ENCODE measurements at places on chromosomes 4 and X.

DNA sequence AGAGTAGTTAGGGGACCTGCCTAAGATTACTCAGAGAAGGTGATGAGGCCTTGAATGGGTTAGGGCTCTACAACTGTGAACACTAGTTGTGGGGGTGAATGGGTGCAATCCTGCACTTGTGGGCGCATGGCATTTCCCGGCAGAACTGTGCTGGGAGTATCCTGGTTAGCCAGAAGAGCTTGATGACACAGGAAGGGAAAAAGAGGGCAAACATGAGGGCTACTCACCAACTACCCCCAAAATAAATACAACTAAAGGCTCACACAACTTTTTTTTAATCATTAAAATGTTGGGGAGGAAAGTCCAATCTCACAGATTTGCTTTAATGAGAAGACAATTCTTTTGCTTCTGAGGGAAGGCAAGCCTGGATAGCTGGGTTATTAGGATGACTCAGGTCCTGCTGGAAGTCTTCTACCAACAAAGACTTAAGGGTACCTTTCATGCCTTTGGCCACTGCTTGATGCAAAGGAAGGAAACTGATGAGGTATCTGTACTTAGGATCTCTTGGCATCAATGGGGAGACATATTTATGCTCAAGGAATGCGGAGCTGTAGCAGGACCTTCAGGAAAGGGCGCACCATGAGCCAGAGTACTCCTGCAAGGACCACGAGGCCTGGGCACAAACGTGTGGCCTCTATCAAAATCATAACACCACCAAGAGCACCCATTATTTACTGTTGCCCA lies 2.6 kb downstream of the PHKA2 start:
- DNase-seq, result no peak

GRCh38 chr4:168610911-168611530 lies 114.2 kb downstream of the PALLD start:
- DNase-seq, result no peak

DNA sequence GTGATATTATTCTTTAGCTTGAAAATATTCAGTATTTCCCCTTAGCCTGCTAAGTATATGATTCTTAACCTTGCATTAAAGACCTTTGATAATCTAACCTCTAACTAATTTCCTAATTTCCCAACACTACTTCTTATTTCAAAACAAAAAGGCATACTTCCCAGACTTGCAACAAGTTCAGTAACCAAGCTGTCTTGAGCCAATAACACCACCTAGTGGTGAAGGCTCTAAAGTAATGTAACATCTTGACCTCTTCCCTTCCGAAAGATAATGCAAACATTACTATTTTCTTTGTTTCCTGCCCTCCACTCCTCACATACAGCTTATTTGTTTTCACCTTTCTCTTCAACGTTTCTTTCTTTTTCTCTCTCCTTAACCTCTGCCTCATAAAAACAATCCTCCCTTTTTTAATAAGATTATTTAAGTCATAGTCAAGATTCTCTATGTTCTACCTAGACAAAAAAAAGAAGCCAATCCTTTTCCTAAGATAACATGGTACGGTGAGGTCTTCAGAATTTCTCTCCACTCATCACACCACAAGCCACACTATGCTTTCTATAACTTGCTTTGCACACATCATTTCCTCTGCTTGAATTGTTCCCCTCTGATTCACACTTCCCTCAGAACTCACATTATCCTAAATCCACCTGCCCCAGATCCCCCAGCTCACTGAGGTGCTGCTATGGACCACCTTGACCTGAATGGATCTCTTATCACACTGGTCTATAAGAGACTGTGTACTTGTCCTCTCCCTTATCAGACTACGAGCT lies 3.5 kb downstream of the FAT1 start:
- DNase-seq, result no peak

GRCh38 chr4:4227510-4228355 lies 1.0 kb upstream of the OTOP1 start:
- no peak for DNase-seq

DNA sequence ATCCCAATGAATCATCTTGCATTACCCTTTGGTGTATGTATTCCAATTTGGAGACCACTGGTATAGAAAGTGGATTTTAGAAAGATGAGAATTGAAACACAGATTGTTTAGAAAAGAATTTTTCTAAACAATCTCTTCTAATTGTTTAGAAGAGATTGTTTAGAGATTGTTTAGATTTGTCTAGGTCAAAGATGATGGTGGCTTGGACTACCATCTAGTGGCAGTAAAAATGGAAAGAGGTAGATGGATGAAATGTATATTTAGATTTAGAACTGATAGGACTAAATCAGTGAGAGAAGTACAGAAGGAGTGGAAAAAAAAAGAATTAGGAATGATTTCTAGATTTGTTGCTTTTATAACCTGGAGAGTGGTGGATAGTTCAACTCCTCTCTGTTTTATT lies 70.6 kb downstream of the ARSJ start:
- DNase-seq, result no peak

GRCh38 chr4:33961761-33962160 lies 2282.6 kb downstream of the ARAP2 start:
- DNase-seq, result no peak

GRCh38 chr4:59518005-59518823 lies 1681.9 kb upstream of the ADGRL3 start:
- DNase-seq, result no peak

- DNase-seq, result no peak
Measured at GRCh38 chr4:151865744-151866591, 105.2 kb upstream of the GATB start.

DNA sequence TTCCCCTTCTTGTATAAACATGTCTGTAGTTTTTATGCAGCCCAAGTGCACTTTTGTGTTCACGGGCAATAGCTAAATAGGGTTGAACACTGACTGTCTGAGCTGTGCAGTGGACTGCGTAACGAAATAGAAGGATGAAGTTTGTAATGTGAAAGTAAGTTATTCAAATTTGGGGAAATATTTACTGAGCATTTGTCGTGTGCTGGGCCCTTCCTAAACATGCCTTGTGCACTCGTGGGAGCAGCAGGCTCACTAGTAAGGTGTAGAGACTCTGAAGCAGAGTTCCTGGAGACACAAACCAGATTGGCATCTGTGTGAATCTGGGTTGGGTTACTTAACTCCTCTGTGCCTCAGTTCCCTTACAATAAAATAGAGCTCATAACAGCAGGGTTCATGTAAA lies 51.7 kb upstream of the C1QTNF7 start:
- no peak for DNase-seq

DNA sequence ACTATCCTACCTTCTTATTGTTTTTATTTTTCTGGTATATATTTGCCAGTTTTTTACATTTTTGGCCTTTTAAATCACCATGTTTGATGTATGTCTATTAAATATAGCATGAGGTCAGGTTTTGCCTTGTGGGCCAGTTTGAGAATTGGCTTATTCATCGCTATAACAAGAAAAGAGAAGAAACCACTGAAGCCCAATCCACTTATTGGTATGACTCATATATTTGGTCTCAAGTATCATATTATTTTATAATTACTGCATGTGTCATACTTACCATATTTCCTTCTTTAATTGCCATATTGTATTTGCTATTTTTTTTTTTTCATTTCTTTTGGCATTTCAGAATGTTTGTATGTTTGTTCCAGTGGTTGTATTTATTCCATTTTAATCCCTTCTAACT lies 99.3 kb downstream of the IRF2 start:
- DNase-seq, result no peak

DNA sequence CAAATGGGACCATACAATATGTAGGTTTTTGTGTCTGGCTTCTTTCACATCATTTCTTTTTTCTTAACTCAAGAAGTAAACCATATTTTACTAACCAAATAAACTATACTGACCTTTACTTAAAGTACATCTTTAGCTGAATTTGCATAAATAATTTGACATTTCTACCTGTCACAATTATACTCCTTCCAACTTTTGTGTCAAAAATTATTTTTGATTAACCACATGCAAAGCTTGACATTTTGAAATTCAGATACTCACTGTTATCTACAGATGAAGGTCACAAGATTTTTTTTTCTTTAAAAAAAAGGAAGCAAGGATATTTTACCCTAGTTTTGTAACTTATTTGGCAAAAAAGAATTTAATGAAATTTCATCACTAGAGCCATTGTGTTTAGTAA lies 12.0 kb upstream of the RAB9A start:
- no peak for DNase-seq

- DNase-seq, result no peak
Measured at GRCh38 chr4:24273136-24273535, 311.2 kb downstream of the DHX15 start.

- no peak for DNase-seq
Measured at GRCh38 chrX:39716802-39717540, 380.8 kb downstream of the BCOR start.

GRCh38 chr4:106893903-106894302 lies 142.2 kb downstream of the DKK2 start:
- no peak for DNase-seq

DNA sequence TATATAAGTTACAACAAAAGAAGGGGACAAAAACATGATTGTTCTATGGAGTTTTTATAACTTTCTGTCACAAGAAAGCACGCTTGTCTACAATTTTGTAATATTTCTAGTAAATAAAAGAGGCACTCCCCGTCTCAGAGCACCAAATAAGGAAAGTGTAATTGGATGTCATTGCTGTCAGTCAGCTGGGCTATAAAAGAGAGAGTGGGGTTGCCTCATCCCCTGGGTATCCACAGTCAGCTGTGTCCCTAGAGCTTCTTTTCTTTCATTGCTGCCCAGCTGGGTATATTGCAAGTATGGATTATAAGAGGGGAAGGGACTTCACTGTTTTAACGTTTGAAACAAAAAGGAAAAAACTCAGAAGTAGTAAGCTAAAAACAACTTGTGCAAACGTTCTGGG lies 61.3 kb downstream of the NPNT start:
- no peak for DNase-seq

- no peak for DNase-seq
Measured at GRCh38 chrX:106606571-106606970, 5.2 kb upstream of the RADX start.

DNA sequence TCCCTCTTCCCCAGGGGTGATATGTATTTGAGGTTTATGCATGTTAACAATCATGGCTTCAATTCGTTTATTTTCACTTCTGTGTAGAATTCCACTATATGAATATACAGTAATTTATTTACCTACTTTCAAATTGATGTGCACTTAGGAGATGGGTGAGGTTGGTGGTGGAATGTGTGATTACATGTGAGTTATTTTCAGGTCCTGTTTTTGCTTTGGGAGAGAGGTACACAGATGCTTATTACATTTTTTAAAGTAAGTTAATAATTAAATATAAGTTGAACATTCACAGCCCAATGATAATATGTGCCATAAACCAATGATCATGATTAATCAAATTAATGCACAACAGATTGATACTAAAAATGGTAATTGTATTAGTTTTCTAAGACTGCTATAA lies 79.5 kb downstream of the SPRY1 start:
- no peak for DNase-seq

GRCh38 chr4:130511776-130512175 lies 1415.8 kb downstream of the C4orf33 start:
- no peak for DNase-seq

GRCh38 chr4:54165438-54165837 lies 63.7 kb upstream of the PDGFRA start:
- no peak for DNase-seq

DNA sequence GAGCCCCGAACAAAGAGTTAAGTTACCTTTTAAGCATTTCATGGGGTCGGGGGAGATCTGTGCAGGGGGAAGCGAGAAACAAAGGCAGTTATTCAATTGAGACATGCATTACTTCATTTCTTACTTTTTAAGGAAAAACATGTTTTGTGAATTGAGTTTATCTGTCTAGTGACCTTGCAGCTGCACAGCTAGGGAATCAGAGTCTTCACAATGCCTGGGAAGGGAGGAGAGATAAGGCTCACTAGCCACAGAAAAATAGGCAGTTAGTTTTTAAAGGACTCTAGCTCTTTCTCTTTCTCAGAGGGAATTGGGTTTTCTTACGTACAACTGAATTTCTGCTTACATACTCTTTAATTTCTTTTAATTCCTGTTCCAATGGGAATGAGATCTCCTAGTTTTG lies 26.2 kb upstream of the ZBTB33 start:
- DNase-seq, result no peak

GRCh38 chrX:139803224-139803623 lies 95.3 kb upstream of the MCF2 start:
- DNase-seq, result no peak

GRCh38 chr4:1399508-1400190 lies 6.6 kb downstream of the NKX1-1 start:
- DNase-seq, result no peak

- DNase-seq, result no peak
Measured at GRCh38 chr4:120227554-120227953, 160.9 kb upstream of the MAD2L1 start.

DNA sequence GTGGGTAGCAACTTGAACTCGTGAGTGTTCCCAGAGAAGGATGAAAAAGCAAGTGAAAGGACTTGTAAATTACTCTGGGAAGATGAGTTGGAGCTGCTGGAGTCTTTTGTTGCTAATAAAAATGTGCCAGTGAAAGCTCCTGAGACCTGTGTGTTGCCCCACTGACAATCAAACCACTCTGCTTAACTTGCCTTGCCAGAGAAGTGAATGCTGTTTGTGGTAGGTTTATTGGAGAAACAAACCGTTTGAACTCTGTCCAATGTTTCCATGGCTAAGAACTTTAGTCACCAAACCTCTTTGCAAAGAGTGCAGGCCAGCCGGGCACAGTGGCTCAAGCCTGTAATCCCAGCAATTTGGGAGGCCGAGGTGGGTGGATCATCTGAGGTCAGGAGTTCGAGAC lies 586.9 kb downstream of the PCDH7 start:
- DNase-seq, result no peak

DNA sequence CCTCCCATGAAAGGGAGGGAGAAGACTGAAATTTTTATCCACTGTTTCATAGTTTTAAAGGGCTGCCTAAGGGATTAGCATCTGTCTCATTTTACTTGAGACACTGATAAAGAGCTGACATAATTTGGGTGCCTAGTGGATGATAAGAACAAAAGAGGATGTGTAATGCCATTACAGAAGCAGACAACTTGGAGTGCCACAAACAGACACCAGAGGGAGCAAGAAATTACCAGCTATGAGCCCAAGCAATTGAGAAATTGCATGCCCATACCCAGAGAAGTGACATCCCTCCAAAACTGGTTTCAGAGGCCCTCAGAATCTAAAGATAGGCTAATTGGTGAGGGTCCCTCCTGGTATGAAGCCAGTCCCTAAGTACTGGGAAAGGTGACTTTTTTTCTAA lies 38.5 kb upstream of the POU3F4 start:
- no peak for DNase-seq

GRCh38 chr4:123259676-123260646 lies 136.6 kb upstream of the SPRY1 start:
- DNase-seq, result no peak

- DNase-seq, result no peak
Measured at GRCh38 chr4:1029529-1029928, 18.1 kb downstream of the FGFRL1 start.

Measured in GM12864 (cell line).